Occipital lobe (tissue), 3 donors: ENCODE measurements at places on chromosomes 12 and 14. TPM values are rescaled to one million over a fixed set of nuclear protein-coding genes. Genes with fewer than 3 reads are reported as not detected.

The OASL gene
- 0.16 TPM for total RNA-seq

The NELL2 gene
- total RNA-seq, result 1,331 TPM

The KCNK10 gene
- 18.9 TPM for total RNA-seq

The CDKN1B gene
- total RNA-seq, result 143 TPM

The BRI3BP gene
- 21.4 TPM for total RNA-seq

The CCDC196 gene
- not detected for total RNA-seq

The RIMBP2 gene
- 39.5 TPM for total RNA-seq

The PTCSC3 gene
- total RNA-seq, result not detected

The TAS2R10 gene
- 5.5 TPM for total RNA-seq

The PNMA1 gene
- total RNA-seq, result 76.1 TPM
